HS-5 (cell line): ENCODE measurements at places on chromosomes 6 and 20.

GRCh38 chr6:43275801-43276576 lies 22.1 kb upstream of the SLC22A7 start:
- DNase-seq: no peak

DNA sequence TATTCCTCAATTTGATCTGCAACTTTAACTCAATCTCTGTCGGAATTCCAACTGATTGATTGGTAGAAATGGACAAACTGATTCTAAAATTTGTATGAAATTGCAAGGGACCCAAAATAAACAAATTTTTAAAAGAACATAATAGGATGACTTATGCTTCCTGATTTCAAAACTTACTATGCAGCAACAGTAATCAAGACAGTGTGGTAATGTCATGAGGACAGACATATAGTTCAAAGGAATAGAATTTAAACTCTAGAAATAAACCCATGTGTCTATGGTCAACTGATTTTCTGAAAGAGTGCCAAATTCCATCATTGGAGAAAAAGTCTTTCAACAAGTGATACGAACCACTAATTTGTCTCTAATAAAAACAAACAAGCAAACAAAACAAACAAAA lies 1320.1 kb upstream of the GJE1 start:
- DNase-seq: no peak

DNA sequence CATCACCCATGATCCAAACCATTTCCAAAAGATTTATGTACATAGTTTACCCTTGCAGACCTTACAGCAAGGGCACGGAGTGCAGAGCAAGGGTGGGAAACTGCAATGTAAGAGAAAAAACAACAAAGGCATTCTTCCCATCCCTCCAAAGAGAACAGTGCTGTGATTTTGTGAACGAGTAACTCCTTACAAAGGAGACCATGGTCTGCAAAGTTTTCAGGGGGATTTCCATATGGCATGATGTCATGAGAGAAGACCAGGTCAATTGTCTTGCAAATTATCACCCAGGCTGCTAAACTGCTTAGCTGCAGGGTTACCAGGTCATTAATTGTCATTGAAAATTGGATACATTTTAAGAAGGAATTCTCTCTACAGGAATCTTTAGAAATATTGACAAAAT lies 58.3 kb downstream of the LAMP5 start:
- no peak for DNase-seq

- DNase-seq: peak; percentile 72
These were observed 6.4 kb downstream of the TPMT start for GRCh38 chr6:18148304-18149025.

DNA sequence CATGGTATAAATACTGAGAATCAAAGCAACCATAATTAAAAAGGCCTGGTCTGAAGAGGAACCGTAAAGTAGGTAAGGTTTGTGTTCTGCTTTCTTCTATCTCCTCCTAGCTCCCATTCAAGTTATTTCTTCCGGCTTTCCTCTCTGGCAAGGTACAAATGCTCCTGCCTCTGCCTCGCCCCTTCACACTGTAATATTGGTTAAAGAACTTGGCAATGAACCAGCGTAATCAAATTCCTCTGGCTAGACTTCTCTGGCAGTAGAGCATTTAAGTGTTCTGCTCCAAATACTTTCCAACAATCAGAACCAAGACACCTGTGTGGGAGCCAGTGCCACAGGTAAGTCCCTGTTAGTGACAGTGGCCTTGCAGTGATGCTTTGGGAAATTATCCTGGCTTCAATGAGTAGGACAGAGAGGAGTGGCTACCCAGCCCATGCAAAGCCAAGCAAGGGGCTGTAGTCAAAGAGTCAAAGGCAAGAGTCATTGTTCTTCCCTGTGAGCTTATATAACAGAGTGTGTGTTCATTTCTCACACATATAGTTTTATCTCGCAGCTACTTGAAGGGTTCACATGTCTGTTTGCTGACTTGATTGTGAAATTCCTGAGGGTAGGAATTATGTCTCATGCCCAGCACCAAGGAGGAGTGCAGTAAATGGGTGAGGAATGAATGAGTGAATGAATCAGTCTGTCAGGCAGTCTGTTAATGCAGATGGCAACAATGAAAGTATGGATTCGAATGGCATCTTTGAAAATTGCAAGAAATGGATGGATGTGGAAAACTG lies 329.3 kb downstream of the NRN1 start:
- DNase-seq: no peak

DNA sequence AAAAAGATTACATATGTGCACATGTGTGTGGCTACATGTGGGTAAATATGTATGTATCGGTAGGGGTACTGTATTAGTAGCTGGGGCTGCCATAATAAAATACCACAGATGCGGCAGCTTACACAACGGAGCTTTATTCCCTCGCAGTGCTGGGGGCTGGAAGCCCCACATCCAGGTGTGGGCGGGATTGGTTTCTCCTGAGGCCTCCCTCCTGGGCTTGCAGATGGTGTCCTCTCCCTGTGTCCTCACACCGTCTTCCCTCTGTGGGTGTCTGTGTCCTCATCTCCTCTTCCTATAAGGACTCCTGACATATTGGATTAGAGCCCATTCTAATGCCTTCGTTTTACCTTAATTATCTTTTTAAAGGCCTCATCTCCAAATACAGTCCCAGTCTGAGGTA lies 97.7 kb downstream of the LY86 start:
- DNase-seq: no peak

- no peak for DNase-seq
These were observed 51.9 kb upstream of the UBR2 start for GRCh38 chr6:42511803-42512422.

GRCh38 chr6:143804835-143805239 lies 38.3 kb upstream of the LTV1 start:
- no peak for DNase-seq

- no peak for DNase-seq
These were observed 250.5 kb downstream of the UTRN start for GRCh38 chr6:144535630-144536029.

- peak; percentile 51 for DNase-seq
These were observed 70.2 kb upstream of the CD93 start for GRCh38 chr20:23156170-23156841.

GRCh38 chr6:15416932-15417509 lies 171.2 kb downstream of the JARID2 start:
- DNase-seq: no peak

GRCh38 chr6:144250276-144250675 lies 34.9 kb upstream of the UTRN start:
- no peak for DNase-seq

DNA sequence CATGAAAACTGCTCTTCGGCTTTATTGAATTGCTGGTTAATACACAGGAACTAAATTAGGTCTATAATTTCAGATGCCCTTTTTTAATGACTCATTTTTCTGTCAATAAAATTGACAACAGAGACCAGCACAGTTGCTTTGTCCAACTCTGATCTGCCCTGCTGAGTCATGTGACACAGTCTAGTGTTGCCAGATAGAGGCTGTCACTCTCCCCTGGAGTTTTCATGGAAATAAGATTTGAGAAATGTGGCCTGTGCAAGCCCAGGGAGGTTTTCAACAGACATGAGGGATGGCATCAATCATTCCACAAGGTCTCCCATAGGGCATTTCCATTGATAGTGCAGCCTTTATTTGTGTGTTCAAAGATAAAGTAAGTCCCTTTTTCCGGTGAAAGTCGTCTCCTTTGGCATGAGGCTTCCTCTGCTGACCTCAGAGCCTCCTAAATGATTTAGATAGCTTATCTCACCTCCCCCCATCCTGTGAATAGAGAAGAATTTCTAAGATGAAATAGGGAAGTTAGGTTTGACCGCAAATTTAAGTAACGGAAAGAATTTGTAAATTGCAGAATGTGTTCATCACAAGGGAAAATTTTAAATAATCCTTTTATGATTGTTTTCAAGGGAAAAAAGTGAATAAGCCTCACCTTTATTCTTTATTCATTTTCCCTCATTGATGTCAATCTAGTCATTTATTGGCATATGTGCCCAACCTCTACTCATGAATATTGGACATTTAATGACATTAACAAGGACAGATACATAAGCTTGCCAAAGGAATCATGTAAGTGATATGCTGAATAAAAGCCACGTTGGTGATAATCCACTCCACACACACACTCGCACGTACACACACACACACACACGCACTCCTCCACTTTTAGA lies 277.7 kb downstream of the ADGB start:
- no peak for DNase-seq

GRCh38 chr6:133590196-133590595 lies 298.7 kb upstream of the TCF21 start:
- DNase-seq: no peak

DNA sequence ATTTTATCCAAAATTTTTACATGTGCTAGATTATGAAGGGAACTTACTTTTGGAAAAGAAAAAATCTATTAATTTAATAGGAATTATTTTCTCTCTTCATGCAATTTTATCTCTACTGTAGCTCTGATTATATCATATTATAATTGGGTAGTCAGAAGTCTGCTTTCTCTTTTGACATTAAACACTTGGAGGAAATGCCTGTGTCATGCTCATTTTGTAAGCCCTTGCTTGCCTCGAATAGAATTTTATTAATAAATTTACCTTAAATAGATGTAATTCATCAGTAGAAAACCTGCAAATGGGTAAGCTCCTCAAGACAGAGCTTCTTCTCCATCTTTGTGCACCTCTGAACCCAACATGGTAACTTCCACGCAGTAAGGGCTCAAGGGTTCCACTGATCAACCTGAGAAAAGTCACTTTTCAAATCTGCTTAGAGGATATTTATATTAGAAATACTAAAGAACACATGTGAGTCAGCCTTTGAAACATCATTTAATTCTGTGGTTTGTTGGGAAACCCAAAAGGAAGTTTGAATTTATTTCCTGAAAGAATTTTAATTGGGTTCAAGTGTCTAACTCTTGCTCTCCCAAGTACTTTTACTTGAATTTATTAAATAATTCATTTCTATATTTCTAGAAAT lies 266.0 kb downstream of the ALDH8A1 start:
- DNase-seq: peak; percentile 25

- no peak for DNase-seq
These were observed 43.0 kb upstream of the CD83 start for GRCh38 chr6:14074476-14075094.

GRCh38 chr6:20434766-20435165 lies 33.1 kb downstream of the E2F3 start:
- no peak for DNase-seq

GRCh38 chr6:130187335-130188206 lies 35.2 kb downstream of the SAMD3 start:
- no peak for DNase-seq

DNA sequence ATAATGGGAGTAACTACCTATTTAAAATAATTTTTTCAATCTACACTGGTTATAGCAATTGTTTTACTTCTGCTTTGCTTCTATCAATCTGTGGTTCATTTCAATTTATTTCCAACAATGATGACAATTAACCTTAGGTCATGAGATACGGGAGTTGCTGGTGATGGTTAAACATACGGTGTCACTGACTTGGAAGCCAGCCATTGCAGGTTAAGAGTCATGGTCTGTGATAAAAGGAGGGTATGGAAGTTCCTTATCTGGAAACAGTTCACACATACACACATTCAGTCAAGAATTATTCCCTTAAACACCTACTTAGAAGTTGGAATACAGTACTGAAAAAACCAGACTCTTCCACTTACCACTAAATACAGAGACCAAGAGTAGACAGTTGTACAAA lies 180.0 kb downstream of the KIF16B start:
- no peak for DNase-seq

GRCh38 chr20:44959082-44959637 lies 1.0 kb downstream of the TOMM34 start:
- no peak for DNase-seq

- no peak for DNase-seq
These were observed 559 bp downstream of the LAMA5 start for GRCh38 chr20:62366370-62367135.

GRCh38 chr20:34979366-34980153 lies 23.9 kb downstream of the MYH7B start:
- DNase-seq: no peak

DNA sequence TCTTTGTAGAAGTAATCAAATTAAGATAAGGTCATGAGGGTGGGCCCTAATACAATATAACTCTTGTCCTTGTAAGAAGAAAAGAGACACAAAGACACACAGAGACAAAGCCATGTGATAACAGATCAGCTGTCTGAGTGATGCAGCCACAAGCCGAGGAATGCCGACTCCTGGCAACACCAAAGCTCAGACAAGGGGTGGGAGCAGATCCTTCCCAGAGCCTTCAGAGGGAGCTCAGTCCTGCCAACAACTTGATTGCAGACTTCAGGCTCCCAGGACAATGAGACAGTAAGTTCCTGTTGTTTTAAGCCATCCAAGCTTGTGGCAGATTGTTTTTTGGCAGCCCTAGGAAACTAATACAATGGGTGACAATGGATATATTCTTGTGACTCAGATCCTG lies 325.0 kb upstream of the AGPAT4 start:
- DNase-seq: no peak

DNA sequence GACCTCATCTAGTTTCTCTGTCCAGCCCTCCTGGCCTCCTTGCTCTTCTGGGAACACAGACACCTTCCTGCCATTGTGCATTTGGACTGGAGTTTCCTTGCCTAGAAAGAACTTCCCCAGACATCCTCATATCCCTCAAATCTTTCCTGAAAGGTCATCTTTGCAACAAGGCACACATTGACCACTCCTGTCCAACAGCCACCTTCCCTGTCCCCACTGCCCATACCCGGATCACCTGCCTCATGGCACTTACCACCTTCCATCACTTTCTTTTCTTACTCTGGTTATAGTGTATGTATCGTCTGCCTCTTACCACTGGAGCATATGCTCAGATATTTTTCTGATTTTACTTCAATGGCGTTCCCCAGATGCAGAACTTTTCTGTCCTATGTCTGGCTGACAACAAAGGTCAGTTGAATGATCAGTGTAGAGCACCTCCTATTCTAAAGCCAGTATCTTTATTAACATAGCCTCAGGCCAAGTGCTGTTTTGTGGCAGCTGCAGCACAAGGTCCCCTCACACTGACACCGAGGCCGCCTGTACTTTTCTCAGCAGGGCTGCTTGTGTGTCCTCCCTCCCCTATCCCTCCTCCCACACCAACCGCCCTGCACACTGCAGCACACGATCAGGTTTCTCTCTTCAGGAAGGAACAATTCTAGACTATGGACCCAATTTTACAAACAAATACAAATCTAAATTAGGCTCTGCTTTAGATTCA lies 4.1 kb downstream of the HLA-C start:
- no peak for DNase-seq

DNA sequence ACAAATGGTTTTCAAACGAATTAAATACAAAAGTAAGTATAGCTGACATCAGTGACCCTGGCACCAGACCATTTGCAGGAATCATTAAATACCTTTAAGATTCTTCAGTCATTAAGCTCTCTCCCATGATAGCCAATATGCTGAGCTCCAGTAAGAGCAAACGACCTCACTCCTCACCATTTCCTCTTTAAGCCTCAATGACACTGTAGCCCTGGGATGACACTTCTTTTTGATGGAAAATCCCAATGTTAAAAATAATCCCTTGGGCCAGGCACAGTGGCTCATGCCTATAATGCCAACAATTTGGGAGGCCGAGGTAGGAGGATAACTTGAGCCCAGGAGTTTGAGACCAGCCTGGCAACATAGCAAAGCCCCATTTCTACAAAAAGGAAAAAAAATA lies 3.3 kb upstream of the SGK1 start:
- no peak for DNase-seq
